Renal cortical epithelial cell (primary cell): ENCODE measurements at places on chromosomes 5 and 9.

- DNase-seq = no peak
These were observed 82.9 kb downstream of the ADAMTS2 start for GRCh38 chr5:179262126-179262920.

DNA sequence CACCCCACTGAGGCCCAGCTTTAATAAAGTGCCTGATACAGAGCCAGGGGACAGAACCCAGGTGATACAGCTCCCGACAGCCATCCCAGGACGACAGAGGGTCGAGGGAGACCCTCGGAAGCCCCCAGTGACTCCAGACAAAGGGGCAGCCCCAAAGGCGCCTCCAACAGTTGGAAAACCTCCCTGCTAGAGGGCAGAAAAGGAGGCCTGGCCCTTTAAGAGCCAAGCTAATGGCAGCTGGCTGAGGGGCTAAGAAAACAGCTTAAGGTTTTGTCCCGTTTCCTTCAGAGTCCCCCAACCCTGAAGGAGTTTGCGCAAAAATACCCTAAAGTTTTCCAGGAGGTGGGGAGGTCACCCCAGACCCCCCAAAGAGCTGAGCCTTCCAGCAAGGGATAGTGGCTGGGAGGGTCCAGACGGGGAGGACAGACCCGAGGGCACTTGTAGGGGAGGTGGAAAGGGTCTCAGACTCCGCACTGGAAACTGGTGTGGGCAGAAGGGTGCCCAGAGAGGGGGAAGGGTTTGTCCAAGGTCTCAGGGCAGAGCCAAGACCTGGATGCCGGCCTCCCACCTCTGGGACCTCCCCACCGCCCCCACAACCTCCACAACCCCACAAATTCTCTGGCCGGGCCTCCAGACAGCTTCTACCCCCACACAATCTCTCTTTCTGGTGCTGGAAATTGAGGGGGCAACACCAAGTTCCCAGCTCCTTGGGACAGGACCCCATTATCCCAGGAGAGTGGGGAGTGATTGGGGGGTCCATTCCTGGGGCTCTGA, 8.2 kb upstream of the AK1 start:
- DNase-seq = no peak

- DNase-seq = no peak
These were observed 630.7 kb upstream of the ACO1 start for GRCh38 chr9:31753756-31754155.

GRCh38 chr9:131240047-131240921, 36.0 kb downstream of the FAM78A start:
- no peak for DNase-seq

GRCh38 chr5:11785771-11786352, 118.4 kb downstream of the CTNND2 start:
- no peak for DNase-seq

DNA sequence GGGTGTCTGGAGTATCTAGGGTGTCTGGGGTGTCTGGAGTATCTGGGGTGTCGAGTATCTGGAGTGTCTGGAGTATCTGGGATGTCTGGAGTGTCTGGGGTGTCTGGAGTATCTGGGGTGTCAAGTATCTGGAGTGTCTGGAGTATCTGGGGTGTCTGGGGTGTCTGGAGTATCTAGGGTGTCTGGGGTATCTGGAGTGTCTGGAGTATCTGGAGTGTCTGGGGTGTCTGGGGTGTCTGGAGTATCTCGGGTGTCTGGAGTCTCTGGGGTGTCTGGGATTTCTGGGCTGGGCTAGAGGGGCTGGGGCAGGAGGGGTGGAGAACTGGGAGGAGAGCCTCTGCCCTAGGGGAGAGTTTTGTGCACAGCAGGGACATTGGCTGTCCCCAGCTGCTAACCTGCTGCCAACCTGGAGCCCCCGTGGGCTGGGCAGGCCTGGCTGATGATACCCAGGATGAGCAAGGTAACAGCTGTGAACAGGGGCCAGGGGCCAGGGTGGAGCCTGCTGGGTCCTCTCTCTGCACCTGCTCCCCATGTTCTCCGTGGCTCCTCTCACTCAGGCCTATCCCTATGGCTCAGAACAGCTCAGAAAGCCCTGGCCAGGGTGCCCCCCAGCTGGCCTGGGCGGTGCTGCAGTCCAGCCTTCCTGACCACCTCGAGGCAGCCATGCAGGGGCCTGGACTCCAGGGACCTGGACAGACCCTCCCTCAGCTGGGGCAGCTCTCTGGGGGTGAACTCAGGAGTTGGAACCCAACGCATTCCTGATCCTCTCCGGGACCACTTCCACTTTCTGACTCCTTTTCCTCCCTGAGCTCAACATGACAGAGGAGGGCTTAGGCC, 29.9 kb downstream of the LHX3 start:
- no peak for DNase-seq

GRCh38 chr5:157513182-157513581, 53.2 kb downstream of the NIPAL4 start:
- no peak for DNase-seq

- DNase-seq = no peak
These were observed 668.7 kb upstream of the FTMT start for GRCh38 chr5:121182788-121183490.

DNA sequence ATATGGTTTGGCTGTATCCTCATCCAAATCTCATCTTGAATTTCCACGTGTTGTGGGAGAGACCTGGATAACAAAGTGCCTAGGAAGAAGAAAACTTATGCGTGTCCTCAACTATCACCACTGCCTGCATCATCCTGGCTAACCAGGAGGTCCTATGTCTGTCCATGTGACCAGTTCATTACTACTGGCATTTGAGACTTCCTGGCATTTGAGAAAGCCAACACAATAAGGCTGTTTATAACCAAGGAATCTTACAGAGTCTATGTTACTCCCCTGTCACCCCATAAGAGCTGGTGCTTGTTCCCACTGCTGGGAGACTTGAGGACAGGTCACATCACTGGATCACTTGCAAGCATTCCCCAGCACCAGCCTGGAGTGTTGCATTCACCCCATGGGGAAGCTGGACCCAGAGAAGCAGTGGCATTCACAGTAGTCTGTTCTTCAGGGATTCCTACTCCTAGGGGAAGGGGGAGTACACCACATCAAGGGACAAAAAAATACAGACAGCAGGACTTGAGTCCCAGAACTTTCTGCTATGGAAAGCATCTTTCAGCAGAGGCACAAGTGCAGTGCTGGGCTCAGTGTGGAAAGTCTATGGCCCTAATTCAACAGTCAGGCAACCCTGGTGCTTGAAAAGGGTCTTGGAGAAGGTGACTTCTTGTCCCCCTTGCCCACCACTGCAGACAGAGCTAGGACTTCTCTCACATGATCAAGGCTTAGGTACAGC, 717.1 kb downstream of the SEMA5A start:
- DNase-seq = peak; percentile 33

DNA sequence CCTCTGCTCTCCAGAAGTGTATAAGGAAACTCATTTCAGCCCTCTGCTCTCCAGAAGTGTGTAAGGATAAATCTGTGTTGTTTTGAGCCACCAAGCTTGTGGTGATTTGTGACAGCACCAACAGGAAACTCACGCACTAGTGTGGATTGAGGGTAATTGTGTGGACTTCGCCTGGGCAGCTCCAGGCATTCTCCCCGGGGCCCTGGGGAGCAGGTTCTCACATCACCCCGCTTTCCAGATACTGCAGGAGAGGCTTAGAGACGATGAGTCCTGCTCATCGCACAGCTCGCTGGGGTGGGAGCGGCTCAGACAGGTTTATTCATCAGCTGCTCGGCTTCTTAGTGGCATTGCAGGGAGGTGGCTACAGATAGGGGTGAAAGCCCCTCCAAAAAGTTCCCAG, 38.4 kb upstream of the RNF130 start:
- no peak for DNase-seq

DNA sequence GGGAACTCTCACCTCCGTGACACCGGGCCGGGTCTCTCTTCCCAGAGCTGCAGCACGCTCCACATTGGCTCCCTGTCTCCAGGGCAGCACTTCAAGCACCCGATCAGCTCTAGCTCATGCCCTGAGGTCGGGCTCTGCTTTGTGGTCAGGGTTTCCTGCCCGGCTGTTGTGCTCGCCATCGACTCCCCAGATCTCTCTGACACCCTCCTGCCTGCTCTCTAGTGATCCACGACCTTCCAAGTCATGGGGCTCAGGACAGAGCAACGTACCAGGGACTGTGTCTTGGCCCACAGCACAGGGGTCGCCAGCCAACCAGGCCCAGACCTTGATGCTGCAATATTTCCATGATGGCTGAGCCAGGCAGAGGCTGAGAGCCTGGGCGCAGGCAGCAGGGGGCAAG, 45.1 kb downstream of the PRRT1B start:
- no peak for DNase-seq

- DNase-seq = no peak
These were observed 118.2 kb downstream of the SSBP2 start for GRCh38 chr5:81632679-81633078.

DNA sequence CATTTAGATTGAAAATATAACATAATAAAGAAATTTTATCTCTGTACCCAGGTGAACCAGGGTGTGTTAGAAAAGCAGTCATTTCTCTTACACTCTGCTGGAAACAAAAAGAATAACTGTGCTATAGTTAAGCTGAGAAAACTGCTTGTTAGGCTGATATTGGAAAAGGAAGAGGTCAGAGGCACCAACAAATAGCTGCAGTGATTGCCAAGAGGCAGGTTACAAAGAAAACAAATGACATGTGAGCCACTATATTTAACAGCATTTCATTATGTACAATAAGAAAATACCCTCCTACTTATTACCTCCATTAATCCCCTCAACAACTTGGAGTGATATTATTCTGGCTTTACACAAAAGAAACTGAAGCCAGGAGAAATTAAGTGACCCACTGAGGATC, 607.9 kb upstream of the TLE4 start:
- no peak for DNase-seq

GRCh38 chr5:135481909-135482311, 29.8 kb upstream of the TIFAB start:
- DNase-seq = no peak

GRCh38 chr5:169430671-169431070, 129.7 kb upstream of the SLIT3 start:
- DNase-seq = no peak

GRCh38 chr5:146515473-146516150, 378 bp downstream of the GPR151 start:
- DNase-seq = no peak

DNA sequence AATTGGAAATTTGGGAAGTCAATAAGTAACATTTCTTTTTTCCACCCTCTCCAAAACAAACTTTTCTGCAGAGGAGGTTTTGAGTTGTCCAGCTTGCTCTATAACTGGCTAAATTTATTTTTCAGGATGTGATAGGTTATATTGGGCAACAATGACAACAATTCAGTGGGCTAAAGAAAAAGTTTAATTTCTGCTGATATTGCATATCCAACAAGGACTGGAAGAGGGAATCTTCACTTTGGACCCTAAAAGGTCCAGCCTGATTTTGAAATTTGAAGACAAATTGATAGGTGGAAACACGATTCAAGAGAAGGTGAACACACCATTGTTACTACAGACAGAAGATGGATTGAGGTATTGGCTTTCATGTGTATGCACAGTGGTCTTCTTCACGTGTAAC, 393.1 kb downstream of the BRINP1 start:
- DNase-seq = no peak

DNA sequence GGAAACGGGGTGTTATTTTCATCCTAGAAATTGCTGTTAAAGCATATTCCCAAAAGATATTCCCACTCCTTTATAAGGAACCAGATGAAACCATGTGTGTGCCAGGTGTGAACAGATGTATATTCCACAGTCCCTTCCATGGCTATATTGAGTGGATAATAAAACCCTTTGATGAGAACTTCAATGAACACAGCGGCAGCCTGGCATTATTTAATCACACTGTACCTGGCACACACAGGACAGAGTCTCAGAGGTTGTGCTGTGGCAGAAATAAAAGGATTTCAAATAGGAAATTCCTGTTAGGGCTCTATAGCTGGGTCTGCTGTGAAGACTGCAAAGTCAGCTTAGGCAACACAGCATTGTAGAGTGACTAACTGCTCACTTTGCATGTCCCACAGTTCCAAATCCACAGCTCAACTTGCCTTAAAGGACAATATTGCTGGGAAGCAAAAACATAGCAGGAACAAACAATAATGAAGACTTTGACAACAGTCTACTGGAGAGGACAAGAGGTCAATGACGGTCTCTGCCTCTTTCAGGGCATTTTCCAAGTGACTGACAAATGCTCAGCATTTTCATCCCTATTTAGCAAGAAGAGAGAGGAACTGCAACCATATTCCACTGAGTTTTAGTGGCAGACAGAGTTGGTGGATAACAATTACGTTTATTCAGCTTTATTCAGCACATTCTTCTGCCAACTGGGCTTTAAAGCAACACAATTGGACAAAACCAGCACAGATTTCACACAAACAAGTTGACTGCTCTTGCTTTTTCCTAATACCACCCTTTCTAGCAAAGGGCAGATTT, 255.7 kb upstream of the RGMB start:
- no peak for DNase-seq

- no peak for DNase-seq
These were observed 15.2 kb downstream of the TMEM171 start for GRCh38 chr5:73135429-73136054.

- DNase-seq = no peak
These were observed 1.2 kb downstream of the USP20 start for GRCh38 chr9:129836311-129837007.

GRCh38 chr5:38883842-38884241, 38.0 kb downstream of the OSMR start:
- no peak for DNase-seq

- DNase-seq = no peak
These were observed 52.8 kb downstream of the MLLT3 start for GRCh38 chr9:20569525-20569924.

DNA sequence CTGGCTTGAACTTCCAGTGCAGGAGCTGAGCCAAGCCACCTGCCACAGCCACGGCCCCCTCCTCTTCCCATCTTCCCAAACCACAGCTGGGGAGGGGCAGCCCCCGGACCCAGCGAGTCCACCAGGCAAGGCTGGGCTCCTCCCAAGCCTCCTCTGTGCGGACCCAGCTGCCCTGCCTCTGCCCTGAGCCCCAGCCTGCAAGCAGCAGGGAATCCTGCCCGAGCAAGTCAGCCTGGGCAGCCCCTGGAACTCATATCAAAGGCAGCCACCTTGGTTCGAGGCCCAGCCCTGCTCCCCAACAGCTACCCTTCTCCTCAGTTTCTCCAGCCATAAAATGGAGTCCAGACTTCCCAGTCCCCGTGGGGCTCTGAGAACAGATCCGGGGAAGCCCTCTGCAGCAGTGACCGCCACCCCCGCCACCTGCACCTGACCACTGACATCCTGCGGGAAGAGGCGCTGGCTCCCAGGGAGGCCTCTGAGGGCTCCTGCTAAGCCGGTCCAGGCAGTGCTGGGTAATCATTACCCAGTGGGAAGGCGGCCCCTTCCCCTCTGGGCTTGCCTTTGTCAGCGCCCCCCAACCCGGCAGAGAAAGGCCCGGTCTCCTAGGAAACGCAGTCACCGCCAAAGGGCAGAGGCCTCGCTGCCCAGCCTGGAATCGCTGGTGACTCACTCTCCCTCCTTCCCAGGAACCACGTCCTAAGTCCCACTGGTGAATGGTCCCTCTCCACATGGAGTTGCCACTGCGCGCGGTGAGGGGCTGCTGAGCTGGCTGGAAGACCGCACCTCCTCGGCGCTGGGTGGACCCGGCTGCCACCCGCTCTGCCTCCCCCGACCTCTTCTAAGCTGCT, 1.5 kb downstream of the VAV2 start:
- peak; percentile 96 for DNase-seq

GRCh38 chr5:56024810-56025150, 30.0 kb upstream of the IL6ST start:
- no peak for DNase-seq
